ENCODE measurements at places on chromosomes 13 and 19. TPM values are rescaled to one million over a fixed set of nuclear protein-coding genes. Genes with fewer than 3 reads are reported as not detected.

GRCh38 chr19:18280247-18281081 lies 958 bp downstream of the JUND start:
- DNase-seq, result peak; percentile 80

DNA sequence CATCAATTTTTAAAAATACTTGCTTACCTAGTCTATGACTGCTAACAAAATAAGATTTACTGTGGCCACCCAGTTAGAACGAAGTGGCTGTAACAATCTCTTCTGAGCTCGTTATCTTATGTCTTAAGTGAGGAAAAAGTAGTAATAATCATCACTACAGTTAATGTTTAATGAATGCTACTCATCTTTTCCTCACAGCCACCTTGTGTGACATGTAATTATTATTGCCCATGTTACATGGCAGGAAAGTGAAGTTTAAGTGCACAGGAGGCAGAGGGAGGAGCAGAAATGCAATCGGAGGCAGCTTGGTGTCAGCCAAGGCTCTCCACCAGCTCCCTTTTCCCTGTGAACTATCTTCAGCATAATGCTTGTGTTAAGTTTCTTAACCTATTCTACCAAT lies 260.3 kb downstream of the B3GLCT start:
- DNase-seq, result no peak

The LILRA1 gene
- not detected for total RNA-seq

DNA sequence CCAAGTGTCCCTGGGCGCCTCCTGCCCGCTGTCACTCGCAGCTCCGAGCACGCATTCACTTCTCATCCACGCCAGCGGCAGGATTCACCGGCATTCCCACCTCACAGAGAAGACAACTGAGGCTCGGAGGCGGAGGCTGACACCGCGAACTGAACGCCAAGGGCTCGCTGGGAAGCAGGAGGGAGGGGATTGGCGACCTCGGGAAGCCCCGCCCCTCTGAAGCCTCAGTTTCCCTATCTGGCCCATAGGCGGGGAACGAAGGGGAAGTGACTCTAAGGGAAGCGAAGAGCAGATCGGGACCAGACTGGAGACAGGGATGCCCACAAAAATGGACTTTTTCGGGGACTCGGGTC lies 256 bp downstream of the MICOS13 start:
- DNase-seq, result no peak

GRCh38 chr13:50798923-50799322 lies 44.6 kb downstream of the DLEU7 start:
- no peak for DNase-seq
